ENCODE measurements at places on chromosomes 6 and 20.

DNA sequence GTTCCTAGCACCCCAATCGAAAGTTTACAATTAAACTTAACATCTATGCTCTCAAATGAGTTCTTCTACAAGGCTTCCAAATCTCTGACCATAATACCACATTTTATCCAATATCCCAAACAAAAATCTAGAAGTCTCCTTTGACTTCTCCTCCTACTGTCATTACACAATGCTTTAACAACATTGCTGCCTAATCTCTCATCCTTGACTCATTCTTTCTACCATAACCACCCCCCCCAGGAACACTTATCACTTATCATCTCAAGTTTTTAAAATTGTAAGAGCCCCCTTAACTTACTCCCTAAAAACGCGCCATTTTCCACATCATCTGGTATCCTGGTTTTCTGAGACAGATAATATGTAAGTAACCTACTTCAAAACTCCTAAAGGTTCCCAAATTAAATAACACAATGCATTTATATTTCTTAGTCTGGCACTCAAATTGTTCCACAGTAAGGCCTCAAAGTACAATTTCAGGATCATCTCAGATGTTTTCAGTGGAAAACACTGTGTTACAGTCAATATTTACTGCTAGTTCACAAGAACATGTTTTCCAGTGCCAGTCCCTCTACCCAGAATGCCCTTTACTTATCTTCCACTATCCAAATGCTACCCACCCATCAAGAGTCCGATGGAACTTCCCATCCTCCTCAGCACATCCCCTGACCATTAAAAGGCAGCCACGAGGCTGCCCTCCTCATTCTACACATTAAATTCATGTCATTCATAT lies 308.2 kb upstream of the THEMIS start:
- no peak for DNase-seq

DNA sequence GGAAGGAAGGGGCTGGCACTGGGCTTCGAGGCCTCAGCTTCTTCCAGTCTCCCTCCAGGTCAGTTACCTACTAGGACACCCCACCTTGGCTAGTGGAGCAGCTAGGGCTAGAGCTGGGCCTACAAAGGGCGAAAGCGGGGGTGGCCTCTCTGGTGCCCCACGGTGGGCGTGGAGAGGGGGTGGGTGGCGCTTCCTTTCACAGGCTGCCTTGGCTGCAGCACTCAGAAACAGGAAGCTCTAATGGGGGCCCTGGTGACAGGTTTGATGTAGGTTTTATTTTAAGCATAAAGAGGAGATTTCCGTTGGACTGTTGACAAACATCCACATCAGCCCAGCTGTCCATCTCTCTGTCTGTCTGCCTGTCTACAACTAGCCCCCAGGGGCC lies 13.4 kb downstream of the FAM110A start:
- no peak for DNase-seq

GRCh38 chr6:111843347-111844147 lies 29.7 kb downstream of the FYN start:
- DNase-seq = peak; percentile 34

- no peak for DNase-seq
These were observed 778 bp downstream of the MCCD1 start for GRCh38 chr6:31529329-31530150.

DNA sequence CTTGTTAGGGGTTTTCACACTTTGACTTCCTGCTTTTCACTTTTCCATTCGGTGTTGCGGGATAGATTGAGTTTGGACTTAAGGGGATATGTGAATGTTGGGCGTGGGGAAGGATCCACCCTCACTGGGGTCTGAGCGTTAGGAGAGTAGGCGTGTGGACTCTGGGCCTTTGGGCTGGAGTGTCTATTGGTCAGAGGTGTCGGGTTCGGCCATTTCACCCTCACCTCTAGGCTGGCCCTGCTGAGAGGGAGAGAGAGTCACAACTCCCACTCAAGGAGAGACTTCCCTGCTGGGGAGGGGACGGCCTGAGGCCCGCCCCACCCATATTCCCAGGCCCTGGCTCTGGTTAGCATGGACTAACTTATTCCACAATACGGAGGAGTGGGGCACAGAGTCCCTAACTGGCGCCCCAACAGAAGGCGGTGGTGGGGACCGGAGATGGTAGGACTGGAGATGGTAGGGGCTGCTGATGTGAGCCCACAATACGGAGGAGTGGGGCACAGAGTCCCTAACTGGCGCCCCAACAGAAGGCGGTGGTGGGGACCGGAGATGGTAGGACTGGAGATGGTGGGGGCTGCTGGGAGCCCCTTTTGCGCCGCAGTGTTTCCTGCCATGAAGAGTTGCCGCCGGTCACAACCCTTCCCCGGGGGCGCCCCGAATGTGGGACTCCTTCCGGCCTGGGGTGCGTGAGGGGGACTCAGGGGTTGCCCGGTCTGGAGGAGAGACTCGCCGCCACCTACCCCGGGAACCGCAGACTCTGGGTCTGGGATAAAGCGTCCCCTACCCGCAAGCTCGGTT lies 1.4 kb upstream of the PTPRA start:
- no peak for DNase-seq

DNA sequence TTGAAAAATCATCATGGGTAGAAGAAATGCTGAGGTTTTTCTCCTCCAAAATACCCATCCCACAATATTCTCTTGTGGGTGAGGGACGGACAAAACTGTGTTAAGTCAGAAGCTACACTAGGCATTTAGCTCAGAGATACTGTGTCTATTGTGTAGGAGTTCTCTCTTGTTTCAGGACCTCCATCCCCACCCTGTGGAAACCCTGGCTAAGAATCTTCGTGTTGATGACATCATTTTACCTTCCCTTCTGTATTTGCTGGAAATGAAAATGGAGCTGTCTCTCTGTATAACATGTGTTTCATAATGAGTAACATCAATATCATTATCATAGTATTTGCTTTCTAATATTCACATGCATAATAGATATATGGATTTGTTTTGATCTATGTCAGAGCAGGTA lies 1193.0 kb upstream of the CITED2 start:
- no peak for DNase-seq

DNA sequence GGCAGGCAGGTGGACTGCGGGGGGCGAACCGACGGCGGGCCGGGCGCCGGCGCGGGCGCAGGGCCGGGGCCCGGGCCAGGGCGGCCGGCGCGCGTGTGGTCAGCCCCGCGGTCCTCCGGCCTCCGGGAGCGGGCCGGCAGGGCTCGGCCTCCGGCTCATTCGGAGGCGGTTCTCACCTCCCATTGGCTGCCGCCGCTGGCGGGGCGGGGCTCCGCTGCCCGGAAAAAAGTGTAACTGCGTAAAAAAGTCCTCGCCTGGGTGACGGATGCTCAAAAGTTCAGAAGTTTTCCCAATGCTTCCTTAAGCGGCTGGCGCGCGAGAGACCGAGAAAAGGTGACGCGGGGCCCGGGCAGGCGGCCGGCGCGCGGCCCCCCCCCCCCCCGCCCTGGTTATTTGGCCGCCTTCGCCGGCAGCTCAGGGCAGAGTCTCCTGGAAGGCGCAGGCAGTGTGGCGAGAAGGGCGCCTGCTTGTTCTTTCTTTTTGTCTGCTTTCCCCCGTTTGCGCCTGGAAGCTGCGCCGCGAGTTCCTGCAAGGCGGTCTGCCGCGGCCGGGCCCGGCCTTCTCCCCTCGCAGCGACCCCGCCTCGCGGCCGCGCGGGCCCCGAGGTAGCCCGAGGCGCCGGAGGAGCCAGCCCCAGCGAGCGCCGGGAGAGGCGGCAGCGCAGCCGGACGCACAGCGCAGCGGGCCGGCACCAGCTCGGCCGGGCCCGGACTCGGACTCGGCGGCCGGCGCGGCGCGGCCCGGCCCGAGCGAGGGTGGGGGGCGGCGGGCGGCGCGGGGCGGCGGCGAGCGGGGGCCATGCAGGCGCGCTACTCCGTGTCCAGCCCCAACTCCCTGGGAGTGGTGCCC lies at the start of gene FOXC1:
Gene FOXC1 (plus strand): TSS at position 268 of the 849 bp plus-strand sequence. CDS start 531 bp downstream, at position 799.
- no peak for DNase-seq

DNA sequence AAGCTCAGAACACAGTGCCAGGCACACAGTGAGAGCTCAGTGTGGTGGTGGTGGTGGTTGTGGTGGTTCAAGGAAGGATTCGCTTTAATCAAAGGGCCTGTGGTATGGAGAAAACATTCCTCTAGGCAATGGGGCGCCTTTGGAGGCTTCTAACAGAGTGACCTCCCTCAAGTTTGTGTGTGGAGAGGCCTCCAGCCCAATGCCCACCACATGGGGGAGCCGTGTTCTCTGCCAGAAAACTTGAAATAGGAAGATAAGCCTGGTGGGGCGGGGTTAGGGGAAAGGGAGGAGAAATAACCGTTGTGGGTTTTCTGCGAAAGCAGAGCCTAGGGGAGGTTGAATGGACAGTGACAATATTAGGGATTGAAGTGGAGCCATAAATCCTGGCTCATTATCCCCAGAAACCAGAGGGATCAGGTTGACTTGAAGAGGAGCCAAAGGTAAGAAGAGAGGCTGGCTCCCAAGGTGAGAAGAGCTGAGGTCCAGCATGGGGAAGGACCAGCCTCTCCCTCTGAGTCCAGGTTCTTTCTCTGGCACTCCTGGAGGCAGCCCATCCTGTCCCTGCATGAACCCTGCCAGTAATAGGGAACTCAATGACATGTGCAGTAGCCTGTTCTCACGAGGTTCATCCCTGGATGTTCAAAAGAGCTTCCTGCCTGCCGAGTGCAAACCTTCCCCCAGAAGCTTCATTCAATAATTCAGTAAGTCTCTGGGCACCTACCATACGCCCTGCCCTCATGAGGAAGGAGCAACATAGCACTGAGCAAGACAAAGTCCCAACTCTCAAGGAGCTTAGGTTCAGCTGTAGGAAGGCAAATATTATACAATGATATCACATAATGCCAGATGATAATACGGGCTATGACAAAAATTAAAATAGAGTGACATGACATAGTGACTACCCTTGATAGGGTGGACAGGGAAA lies 51.4 kb downstream of the TGM2 start:
- no peak for DNase-seq

DNA sequence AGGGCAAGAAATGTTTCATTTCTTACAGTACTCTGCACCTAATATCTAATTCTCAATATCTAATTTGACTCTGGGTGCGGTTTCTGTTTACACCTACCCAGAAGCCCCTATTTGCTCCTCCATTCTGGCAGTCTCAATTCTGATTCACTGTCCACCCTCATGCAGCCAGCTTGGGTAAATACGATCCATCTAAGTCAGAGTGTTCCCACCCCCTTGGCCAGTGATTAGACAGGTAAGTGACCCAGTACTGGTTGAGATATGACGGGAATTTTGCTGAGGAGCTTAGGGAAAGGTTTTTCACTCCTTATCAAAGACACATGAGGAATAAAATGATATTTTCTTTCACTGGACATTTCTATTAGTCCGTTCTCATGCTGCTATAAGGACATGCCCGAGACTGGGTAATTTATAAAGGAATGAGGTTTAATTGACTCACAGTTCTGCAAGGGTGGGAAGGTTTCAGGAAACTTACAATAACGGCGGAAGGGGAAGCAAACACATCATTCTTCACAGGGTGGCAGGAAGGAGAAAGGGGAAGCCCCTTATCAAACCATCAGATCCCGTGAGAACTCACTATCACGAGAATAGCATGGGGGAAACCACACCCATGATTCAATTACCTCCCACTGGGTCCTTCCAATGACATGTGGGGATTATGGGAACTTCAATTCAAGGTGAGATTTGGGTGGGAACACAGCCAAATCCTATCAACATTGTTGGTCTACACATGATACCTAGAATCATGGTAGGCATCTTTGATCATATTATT lies 29.4 kb downstream of the GLO1 start:
- DNase-seq = no peak

DNA sequence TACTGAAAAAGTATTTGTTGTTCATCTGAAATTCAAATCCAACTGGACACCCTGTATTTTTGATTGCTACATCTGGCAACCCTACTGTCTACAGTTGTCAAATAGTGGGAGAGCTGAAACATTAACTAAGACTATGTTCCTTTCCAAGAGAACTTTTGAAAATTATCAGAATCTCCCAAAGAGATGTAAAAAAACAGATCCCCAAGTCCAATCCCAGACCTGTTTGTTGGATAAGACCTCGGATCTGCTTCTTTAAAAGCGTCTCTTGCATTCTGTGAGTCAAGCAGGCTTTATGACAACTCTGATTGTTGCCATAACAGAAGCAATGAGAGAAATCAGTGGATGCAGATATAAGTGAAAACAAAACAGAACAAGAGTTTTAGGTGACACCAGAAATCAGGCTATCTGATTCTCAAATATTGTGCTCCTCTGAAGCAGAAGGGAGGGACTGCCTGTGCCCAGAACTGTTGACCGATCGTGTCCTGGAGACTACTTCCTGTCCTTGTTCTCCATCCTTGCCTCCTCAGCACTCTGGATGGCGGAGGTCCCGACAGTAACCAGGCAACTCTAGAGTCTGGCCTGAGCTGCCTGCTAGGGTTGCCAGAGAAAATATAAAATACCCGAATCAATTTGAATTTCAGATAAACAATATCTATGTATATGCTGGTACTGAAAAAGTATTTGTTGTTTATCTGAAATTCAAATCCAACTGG lies 853.8 kb downstream of the MAFB start:
- DNase-seq = no peak

GRCh38 chr6:28239636-28240035 lies 12.4 kb downstream of the ZKSCAN4 start:
- no peak for DNase-seq

GRCh38 chr6:107689190-107689589 lies 134.9 kb downstream of the SCML4 start:
- no peak for DNase-seq

DNA sequence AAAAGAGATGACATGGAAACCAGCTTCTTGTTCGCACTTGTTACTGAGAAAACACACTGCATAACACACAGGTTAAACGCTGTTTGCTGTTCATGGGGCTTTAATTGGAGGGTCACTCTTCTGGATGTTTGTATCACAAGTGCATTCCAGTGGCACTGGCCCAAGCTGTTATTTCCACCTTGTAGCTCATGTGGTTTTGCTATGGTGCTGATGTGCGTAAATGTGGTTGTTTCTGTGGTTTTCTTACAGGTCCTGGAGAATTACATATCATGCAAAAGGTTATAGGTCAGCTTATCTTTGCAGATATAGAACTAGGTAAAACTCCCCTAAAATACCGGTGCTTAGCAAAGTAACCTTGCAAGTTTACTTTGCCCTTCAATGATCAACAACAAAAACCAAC lies 89.3 kb upstream of the AHI1 start:
- DNase-seq = no peak

GRCh38 chr6:703552-703951 lies 10.6 kb upstream of the EXOC2 start:
- no peak for DNase-seq

- DNase-seq = no peak
These were observed 510.8 kb upstream of the POU3F2 start for GRCh38 chr6:98323605-98324004.

- no peak for DNase-seq
These were observed 125.8 kb downstream of the LY86 start for GRCh38 chr6:6714118-6714897.

- DNase-seq = no peak
These were observed 12.1 kb upstream of the XRN2 start for GRCh38 chr20:21291026-21291425.

Data from stimulated activated CD4-positive, alpha-beta T cell treated with anti-CD3 and anti-CD28 coated beads, Interleukin-15, amount 100 ng/mL, for 1 hour (primary cell).